AG04450 (cell line): ENCODE measurements at places on chromosomes 12 and 14.

- DNase-seq, result no peak
Measured at GRCh38 chr14:29454026-29454693, 473.5 kb downstream of the PRKD1 start.

GRCh38 chr12:64943686-64944085, 119.2 kb downstream of the TBC1D30 start:
- peak; percentile 8 for DNase-seq

DNA sequence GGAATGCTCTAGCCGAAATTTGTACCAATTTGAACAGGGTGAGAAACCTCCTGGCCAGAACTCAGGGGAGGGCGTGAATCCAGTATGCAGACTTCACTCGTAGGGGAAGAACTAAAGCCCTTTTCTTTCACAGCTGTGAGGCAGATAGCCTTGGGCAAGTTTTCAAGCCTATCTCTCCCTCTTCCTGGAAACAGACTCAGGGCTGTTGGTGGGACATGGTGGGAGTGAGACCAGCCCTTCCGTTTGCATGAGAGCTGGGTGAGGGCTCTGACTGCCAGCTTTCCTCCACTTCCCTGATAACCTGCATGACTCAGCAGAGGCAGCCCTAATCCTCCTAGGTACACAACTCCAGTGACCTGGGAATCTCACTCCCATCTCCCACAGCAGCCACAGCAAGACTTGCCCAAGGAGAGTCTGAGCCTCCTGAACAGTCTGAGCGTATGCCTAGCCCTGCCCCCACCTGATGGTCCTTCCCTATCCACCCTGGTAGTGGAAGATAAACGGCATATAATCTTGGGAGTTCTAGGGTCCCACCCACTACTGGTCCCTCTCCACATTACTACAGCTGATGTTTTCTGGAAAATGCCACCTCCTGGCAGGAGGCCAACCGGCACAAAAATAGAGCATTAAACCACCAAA, 170.1 kb upstream of the AMIGO2 start:
- DNase-seq, result no peak

DNA sequence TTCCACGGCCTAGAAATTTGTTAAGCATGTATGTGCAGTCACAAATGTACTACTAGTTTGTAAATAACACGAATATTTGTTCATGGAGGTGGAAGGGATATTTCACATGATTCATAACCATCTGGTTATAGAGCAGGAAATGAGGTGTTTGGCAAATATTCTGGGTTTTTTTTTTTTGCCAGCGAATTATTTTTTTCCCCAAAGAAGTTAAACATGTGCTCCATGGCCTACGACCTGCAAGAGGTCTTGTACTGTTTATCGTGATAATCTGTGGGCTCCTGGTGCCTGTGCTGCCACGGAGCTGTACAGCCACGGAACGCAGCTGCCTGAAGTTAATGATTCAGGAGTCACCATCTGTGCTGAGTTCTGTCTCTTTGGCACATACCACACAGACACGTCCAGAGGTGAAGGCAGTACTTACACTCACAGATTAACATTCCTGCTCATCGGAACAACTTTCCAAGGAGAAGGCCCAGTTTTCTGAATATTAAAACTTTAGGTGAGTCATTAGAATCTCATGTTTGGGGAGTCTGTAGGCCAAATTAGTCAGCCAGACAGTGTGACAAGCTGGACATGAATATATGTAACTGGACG, 156.3 kb downstream of the TMX1 start:
- DNase-seq, result peak; percentile 91
